ENCODE measurements at places on chromosomes 1 and 21.
A peak's percentile ranks its signal among the peaks of the same experiment; 100 is the strongest.

- peak; percentile 86 for DNase-seq
Measured at GRCh38 chr21:35026617-35027562, 22.2 kb downstream of the RUNX1 start.

DNA sequence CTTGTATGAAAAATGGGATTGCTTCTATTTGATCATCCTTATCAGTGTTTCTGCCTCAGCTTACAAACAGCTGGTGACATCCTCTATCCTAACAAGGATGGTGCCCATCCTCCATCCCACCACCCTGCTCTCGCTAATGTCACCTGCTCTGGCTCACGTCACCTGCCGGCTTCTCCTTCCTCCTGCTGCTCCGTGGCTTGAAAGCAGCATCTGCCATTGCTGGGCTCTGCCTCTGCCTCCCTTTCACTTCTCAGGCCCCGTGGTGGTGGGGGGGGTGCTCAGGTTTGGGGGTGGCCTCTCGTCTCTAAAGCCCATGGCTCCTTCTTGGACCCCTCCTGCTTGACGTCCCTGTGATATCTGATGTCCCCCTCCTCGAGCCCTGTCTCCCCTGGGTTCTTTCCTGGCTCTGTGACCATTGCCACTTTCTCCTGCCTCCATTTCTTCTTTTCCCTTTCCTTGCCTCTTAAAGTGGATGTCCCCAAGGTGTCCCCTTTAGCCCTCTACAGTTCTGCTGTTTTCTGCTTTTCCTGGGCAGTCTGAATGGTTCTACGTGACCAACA, 135.5 kb upstream of the ERRFI1 start:
- DNase-seq, result no peak

DNA sequence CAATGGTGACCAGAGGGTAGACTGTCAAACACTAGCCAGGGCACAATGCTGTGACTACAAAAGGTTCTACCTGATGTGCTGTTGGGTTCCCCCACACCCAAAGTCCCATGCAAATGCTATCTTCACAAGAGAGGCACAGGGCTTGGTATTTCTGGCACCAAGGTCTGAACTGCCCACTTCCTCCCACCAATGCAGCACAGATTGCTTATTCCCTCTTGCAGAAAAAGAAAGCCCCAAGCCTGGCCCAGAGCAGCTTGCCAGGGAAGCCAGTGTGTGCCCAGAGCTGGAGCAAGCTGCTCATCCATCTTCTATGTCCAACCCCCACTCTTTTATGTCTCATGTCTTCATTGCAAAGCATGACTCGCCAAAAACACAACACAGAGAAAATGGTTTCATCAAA, 149.4 kb upstream of the CAMK1G start:
- DNase-seq, result no peak

DNA sequence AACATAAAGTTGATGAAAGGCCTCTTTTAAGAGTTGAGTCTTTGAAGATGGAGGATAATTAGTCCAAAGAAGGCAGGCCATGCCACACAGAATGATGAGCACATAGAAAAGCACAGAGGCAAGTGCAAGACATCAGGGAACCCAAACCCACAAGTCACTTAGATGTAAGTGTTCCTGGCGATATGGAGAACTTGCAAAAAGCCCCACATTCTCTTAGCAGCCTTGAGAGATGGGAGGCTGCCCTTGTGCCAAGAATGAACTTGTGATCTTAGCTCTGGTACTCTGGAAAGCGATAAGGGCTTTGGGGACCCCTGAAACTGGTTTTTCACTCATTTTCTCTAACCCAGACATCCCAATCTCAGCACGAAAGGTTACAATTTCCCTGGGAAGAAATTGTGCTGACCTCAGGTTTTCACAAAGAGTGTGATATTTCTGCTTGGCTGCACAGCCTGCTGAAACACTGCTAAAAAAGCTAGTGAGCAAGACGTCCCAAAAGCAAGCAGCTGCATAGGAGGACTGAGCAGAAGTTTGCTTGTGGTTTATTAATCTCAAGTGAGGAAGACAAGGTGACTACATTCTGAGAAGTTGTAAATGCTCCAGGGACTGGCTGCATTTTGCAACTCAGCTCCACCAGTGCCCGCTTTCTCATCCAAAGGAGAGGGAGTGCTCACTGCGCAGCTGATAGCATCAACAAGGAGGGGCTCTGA, 496.9 kb upstream of the CAMK1G start:
- DNase-seq, result no peak

DNA sequence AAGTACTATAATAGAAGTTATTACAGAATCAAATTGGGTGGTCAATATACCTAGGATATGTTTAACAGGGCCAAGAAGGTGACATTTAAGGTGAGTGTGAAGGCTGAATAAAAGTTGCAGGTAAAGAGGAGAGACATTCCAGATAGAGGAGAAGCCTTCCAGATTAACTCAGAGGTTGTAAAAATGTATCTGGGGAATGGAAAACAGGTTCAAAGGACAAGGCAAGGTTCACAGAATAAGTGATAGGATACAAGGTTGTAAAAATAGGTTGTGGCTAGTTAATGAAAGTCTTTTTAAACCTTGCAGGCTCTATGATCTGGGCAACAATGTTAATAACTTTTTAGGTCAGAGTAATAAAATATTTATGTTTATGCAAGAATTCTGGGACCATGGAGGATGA, 40.2 kb downstream of the FUBP1 start:
- DNase-seq, result no peak

- DNase-seq, result no peak
Measured at GRCh38 chr1:86541859-86542258, 5.0 kb upstream of the CLCA4 start.

DNA sequence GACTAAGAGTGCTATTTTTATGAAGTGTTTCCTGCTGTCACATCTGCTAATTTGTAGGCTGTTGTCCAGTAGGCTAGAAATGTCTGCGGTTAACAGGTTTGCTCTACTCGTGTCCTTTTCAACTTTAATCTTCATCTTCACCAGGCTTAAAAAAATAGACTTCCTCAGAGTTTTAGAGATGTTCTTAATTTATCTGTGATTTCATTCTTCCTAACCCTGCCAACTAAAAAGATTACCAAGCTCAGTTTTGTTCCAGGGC, 66.8 kb downstream of the SASS6 start:
- DNase-seq, result no peak

DNA sequence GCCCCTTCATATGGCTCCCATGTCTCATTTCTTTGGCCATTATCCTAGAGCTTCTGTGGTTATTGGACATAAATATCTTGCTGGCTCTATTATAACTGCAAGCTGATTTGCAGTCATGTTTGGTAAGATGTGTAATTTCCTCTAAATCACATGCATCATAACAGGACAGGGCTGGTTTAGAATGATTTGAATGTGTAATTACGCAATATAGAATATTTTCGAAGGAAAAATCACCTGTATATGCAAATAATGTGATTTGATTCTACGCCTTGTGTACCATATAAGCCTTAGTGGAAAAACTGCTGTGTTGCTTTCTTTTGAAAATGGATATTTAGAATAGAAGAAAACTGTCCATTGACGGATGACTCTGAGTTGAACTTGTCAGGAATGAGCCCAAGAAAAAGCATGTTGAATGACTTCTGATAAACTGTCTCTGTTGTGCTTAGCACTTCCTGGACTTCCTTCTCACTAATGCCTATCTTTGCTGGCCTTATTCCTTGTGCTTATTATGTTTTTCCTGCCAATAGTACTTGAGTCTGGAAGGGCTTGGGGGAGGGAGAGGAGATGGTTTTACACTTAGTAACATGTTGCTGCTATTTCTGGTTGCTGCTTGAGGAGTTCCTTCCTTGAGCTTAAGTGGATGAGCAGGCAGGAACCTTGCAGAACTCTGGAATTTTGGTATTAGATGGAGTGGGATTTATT, 6.5 kb downstream of the CACHD1 start:
- no peak for DNase-seq

- DNase-seq, result peak; percentile 54
Measured at GRCh38 chr1:10074059-10074851, 41.5 kb downstream of the UBE4B start.

DNA sequence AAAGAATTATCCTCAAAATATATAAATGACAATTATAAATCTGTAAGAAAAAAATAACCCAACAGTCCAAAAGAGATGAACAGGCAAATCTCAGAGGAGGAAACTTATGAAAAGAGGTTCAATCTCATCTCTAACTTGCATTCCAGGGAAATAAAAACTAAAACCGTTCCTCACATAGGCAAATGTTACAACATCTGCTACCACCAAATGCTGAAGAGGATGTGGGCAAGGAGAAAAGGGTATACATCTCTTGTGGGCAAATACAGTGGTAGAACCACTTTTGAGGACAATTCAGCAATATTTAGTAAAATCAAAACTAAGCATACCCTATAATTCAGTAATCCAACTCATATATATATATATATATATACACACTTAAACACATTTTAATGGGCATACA, 33.7 kb upstream of the SGIP1 start:
- no peak for DNase-seq

GRCh38 chr1:15180189-15180588, 26.6 kb downstream of the TMEM51 start:
- DNase-seq, result no peak

DNA sequence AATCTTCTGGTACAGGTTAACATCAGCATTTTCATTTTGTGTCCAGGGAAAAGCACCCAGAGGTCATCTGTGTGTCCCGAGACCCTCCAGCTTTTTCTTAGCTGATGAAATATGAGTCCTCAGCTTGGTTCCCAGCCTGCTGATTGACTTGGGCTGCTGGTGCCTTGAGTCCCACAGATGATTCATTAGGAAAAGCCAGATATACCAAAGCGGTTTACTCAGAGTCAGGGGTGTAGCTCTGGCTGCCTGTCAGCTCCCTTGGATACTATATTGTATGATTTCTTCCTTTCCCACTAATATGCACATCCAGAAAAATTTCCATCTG, 43.7 kb upstream of the MAB21L3 start:
- no peak for DNase-seq

DNA sequence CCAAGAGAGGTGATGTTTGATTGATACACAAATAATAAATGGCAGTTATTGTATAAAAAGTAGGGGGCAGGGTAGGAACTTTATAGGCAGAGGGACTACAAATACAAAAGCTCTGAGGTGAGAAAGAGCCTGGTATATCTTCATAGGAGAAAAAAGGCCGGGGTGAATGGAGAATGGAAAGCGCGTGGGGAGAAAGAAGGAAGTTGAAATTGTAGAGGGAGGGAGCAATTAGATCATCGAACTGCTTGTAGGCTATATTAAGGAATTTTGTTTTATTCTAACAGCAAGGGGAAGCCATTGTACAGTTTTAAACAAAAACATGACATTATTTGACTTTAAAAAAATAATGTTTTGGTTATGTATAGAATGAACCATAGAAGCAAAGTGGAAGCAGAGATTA, 147.4 kb downstream of the PDE4B start:
- DNase-seq, result no peak

Measured in activated gamma-delta T cell treated with Interleukin-2 at 50 U/mL for 16 hours (primary cell).